ENCODE measurements at places on chromosomes 7 and 10.

- no peak for DNase-seq
Measured at GRCh38 chr10:63264617-63265221, 131.6 kb downstream of the NRBF2 start.

DNA sequence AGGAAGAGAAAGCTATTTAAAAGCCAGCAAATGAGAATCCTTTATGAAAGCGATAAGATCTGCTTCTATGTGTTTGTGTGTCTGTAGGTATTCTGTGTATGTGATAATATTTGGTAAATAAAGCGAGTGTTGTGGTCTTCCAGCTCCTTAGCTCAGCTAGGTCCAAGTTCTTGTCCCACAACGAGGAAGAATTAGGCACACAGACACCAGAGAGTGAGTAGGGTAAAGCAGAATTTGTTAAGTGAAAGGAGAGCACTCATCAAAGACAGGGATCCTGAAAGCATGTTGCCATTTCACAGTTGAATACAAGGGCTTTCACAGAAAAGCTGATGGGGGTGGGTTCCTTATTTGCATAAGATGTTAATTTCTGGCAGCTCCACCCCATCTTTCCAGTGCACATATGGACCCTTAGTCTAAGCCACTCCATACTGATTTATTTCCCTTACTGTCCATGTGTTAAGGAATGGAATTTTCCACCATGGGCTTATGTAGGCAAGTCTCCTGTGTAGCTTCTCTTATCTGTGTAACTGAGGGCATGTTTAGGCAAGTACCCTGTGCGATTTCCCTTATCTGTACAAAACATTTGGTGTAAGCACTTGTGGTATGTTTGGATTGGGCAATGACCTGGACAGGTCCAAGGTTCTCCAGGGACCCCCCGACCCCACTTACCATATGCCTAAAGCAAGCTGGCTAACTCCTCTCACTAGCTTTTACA, 165.9 kb upstream of the VIPR2 start:
- no peak for DNase-seq

- DNase-seq = no peak
Measured at GRCh38 chr10:16910793-16911164, 93.6 kb upstream of the RSU1 start.

DNA sequence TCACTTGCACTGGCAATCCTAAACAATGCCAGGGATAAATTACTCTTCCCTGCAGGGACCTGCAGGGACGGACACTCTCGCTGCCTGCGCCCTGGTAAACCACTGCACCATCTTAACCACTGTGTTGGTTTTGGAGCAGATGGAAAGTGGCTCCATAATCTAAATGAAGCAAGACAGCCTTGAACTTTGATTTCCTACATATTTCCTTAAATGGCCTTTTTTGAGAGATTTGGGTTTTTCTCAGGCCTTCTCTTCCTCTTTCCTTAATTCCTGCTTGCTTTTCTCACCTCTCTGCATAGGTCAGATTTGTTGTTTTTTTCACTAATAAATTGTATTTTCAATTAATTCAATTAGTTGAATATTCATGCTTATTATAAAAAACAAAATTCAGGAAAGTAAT, 2.8 kb downstream of the PILRA start:
- no peak for DNase-seq

GRCh38 chr10:117541909-117542705, 439 bp upstream of the EMX2 start:
- peak; percentile 87 for DNase-seq

GRCh38 chr7:73556208-73557107, 1.0 kb downstream of the BCL7B start:
- DNase-seq = no peak

DNA sequence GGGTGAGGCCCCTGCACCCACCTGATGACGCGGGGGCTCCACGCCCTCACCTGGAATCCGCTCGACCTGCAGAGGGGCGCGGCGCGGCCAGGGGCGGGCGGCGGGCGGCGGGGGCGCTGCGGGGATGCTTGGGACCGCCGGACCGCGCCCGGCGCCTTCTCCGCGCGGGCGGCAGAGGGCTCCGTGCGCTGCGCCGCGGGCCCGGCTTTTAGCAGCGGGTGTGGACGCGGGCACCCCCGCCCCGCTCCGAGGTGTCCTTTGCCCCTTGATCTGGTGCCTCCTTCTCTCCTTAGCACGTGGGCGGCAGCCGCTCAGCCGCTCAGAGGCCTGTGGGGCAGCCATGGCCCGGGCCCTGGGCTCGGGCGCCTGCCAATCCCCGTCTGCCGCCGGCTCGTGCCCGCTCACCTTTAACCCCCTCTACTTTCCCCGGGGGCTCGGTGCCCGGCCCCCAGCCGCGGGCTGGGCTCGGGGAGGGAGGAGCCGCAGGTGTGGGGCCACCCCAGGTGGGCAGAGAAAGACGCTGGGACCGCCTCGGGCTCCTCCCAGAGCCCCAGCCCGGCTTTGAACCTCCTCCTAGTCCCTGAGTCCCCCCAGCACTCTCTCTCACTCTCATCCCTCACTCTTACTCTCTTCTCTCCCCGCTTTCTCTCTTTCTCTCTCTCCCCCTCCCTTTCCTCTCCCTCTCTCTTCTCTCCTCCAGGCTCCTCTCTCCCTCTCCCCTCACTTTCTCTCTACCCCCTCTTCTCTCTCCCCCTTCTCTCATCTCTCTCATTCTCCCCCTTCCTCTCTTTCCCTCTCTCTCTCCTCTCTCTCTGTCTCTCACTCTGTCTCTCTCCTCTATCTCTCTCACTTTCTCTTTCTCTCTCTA, 19.7 kb upstream of the VPS37D start:
- DNase-seq = no peak

GRCh38 chr7:2193575-2194305, 39.0 kb downstream of the MAD1L1 start:
- DNase-seq = no peak

GRCh38 chr7:44348300-44348699, 22.9 kb upstream of the CAMK2B start:
- no peak for DNase-seq

DNA sequence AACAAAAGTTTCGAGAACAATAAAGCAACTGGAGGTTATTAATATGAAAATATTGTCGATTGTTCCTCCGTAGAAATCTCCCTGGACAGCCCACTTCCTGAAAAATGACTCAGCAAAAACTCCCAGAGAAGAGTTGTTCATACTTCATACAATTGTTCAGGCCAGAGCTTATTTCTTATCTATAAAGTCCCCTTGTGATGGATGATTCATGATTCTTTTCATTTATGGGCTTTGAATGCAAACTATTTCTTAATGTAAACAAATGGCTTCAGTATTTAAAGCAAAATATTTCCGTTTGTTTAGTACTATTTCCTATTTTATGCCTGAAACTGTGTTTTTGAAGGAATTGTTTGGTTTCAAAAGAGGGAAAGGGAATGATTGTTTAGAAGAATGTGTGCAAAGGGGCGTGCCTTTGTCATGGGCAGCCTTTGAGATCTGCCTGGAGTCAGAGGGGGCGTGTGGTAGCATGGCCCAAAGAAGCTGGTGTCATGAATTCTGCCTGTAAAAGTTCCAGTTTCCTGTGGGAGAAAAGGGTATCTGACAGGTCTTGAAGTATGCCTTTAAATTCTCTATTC, 26.2 kb upstream of the EXOC6 start:
- DNase-seq = no peak

DNA sequence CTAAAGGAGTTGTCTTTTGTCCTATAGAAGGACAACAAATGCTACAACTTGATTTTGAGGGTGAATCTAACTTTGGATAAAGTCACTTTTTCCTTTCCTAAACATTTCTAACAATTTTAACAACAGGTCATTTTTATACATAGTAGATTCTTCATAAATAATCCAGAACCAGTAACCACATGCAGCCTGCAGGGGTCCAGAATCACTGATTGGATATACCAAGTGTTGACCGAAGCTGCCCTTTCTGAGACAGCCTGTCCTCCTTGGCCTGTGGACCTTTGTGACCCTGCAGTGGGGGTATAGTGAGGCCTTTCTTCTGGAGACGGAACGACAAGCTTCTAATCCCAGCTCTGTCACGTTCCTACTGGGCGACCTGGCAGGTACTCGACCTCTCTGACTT, 34.8 kb upstream of the LAMB4 start:
- DNase-seq = no peak

DNA sequence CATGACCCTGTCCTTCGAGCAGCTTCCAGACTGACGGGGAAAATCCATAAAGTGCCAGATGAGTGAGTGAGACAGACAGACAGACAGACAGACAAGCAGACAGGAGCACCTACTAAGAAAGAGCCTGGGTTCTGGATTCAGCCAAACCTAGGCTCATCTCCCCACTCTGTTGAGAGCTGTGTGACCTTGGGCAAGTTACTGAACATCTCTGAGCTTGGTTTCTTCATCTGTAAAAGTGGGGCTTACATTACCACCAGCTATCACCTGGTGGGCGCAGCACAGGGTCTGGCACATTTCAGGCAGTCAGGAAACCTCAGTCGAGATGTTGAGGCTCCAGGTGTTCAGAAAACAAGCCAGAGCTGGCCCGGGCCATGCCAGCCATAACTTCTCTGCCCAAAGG, 37.6 kb downstream of the C10orf105 start:
- no peak for DNase-seq

GRCh38 chr10:90751107-90751997, 106.5 kb downstream of the HTR7 start:
- peak; percentile 52 for DNase-seq

- no peak for DNase-seq
Measured at GRCh38 chr7:79949778-79950177, 184.9 kb upstream of the GNAI1 start.

DNA sequence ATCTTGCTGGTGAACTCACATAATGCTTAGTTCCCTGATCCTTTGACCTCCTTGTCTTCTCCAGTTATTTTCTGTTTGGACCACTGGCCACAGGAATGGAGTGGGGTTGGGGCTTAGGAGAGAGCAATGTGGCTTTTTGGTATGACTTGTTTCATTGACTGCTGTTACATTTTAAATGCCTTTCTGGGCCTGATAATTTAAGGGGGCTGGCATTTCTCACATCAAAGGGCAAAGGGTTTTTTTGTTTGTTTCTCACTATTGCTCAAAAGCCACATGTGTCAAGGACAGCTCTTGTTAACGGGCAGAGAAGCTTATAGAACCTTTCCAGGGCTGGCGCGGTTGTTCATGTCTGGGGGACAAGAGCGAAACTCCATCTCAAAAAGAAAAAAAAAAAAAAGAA, 161.2 kb upstream of the TNRC18 start:
- no peak for DNase-seq

DNA sequence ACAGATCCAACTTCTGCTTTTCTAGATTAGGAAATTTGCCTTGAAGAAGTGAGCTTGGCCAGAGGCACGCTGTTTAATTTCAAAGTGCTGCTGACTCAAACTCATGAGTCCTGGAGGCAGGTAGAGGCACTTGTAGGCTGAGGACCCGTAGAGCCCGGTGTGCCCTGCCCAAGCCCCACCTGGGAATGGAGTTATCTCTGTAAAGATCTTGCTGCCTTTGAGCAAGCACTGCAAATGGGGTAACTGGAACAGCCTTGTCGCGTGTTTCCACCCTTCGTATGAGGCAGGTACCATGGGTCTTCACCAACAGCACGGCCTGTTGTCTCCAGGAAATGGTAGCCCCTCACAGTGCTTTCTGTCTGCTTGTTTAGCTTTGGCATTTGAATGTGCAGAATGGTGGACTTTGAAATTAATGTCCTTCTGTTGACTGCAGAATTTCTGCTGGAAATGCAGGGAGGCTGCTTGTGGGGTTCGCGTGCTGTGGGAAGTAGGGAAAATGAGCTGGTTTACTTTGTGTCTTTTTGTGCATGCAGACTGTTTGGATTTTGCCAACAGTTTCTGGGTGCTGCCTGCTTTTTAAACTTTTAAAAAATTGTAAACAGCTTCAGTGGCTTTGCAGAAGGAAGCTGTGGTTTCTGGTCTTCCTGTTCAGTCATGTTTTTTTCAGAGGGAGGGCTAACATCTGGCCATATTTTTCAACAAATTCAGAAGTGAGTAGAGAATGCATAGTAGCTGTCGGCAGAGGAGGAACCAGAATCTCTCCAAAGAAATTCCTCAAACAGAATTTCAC, 27.2 kb downstream of the CCM2 start:
- no peak for DNase-seq

GRCh38 chr7:98879979-98880315, 1.6 kb downstream of the TRRAP start:
- no peak for DNase-seq

DNA sequence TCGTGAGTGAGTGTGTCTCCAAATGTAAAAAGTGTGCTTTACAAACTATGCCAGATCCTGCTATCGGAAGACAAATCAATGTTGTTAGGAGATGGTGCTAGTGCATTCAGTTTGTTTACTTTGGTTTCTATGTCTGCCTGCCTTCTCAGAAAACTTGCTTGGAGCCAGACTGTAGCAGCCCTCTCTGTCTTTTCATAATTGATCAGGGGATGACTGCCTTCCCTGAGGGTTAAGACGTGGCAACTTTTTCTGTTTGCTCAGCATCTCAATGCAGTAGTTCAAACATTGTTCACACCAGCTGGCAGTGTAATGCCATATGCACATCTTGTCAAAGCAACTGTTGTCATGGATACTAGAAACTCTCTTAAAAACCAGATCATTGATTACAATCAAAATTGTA, 118.5 kb downstream of the FOXP2 start:
- DNase-seq = no peak

- no peak for DNase-seq
Measured at GRCh38 chr10:115335366-115335765, 242.2 kb downstream of the ATRNL1 start.

- no peak for DNase-seq
Measured at GRCh38 chr10:95133997-95134396, 60.0 kb upstream of the ACSM6 start.

DNA sequence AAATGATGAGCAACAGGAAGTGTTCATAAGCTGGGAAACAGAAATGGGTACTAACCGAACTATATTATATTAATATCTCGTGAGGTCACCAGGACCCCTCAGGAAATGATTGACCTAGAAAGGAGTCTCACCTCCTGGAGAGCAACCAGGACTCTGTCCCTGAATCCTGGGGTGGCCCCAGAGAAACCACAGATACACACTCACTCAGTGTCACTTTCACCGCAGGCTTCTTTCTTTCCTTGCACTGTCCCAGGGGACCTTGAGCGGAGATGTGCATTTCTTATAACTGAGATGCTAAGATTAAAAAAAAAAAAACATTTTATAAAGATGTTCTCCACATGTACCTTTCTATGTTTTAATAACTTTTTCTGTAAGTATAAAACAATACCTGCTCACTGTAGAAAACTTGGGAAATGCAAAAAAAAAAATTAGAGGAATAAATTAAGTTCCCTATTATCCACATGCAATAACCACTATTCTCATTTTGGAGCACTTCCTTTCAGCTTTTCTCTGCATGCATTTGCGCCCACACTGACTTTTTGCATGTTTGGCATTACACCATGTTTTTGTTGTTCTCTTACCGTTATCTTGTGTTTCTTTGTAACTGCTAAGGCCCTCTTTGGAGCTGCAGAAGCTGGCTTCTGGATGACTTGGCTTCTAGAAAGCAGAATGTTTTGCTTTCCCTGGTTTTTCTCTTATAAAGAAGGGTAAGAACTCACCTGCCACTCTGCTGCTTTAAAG, 15.0 kb downstream of the NOD1 start:
- no peak for DNase-seq

- DNase-seq = no peak
Measured at GRCh38 chr10:95356190-95356955, 65.6 kb upstream of the PDLIM1 start.

- DNase-seq = peak; percentile 50
Measured at GRCh38 chr7:44580945-44581878, 819 bp downstream of the TMED4 start.

Data from ureter (tissue), 1 donor.